SJCRH30 (cell line): ENCODE measurements at places on chromosomes 4 and X.
A peak's percentile ranks its signal among the peaks of the same experiment; 100 is the strongest.

- no peak for DNase-seq
Observed at GRCh38 chr4:5963611-5964010, 54.6 kb downstream of the C4orf50 start.

DNA sequence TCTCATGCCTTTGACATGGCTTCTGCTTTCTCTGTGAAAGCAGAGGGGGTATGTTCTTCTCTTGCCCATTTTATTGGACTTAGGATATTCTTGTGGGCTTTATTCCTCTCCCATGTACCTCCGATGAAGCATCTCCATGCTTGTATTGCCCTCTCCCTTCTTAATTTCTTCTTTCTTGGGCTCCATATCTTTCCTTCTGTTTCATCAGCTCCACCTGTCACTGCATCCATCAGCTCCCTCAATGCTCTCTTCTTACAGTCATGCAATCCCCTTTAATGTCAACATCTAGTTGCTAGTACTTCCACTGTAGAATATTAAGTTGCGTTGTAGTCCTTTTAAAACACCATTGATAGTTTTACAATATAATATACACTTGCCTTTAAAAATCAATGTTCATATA lies 257.6 kb downstream of the GPAT3 start:
- DNase-seq = no peak

DNA sequence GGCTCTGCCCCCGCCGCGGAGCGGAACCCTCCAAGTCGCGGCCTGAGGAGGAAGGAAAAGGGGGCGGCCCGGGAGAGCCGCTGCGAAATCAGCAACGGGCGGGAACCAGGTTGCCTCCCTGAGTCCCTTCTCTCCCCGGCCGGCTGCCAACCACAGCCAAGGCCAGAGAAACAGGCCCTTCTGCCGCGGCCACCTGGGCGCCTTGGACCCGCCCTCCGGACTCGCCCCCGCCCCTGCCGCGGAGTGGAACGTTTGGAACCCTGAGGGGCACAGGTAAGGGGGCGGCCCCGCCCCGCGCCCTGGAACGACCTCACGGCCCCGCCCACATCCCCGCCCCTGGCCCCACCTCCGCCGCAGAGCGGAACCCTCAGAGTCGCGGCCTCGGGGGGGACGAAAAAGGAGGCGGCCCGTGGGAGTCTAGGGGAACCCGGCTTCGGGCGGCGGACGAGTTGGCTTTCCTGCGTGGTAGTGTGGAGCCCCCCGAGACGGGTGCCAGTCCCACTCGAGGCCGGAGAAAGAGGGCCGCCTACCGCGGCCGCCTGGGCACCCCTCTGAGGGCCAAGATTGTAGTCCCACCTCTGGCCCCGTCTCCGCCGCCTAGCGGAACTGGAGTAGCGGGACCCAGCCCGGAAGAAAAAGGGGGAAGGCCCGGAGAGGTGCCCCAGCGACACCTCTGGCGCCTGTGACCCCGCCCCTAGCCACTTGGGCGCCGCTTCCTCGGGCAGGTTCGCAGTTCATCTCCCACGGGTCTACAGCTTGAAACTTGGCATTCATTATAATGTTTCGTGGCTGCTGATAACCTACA lies 669 bp upstream of the PHKA2 start:
- DNase-seq = peak; percentile 88

DNA sequence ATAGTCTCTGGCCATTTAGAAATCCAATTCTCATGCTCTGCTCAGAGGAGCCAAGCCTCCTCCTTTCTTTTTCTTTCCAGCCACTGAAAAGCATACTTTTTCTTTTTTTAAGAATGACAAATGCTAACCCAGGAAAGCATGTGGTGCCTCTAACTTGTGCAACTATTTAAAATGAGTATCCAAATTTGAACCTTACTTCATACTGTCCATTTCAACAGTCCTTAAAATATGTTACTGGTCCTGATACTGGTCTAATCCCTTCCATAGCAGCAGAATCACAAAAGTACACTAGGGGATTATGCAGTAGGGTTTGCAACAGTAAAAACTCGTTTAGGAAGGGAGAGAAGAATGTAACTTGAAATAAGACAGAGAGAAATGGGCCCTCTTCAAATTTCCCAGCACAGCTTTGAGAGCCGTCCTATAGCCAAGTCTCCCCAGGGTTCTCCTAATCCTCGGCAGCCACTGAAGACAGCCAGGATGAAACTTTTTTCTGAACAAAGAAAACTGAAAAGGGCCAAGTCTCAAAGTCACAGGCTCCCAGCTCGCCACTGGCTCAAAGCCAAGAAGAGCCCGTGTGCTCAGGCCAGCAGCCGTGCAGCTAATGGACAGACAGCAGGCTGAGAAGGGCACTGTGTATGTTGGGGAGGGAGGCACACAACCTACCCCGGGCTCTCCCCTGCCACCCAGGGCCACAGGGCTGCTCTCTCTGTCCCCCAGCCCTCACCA lies 39.5 kb downstream of the GPC4 start:
- no peak for DNase-seq

GRCh38 chr4:113008135-113008534 lies 41.3 kb upstream of the ANK2 start:
- DNase-seq = no peak

- no peak for DNase-seq
Observed at GRCh38 chrX:1134976-1135375, 77.5 kb downstream of the CRLF2 start.

DNA sequence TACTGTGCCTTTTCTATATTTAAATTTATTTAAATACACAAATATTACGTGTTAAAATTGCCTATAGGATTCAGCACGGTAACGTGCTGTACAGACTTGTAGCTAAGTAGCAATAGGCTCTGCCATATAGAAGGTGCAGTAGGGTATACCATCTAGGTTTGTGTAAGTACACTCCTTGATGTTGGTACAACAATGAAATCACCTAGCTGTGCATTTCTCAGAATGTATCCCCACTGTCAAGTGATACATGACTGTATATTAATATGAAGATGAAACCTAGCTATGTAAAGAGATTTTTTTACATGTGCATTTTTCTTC lies 431.2 kb downstream of the KCTD8 start:
- no peak for DNase-seq
